Naive thymus-derived CD4-positive, alpha-beta T cell (primary cell): ENCODE measurements at places on chromosomes 1 and 21. TPM values are rescaled to one million over a fixed set of nuclear protein-coding genes. Genes with fewer than 3 reads are reported as not detected.

The ST6GALNAC3 gene
- 2.4 TPM for total RNA-seq

DNA sequence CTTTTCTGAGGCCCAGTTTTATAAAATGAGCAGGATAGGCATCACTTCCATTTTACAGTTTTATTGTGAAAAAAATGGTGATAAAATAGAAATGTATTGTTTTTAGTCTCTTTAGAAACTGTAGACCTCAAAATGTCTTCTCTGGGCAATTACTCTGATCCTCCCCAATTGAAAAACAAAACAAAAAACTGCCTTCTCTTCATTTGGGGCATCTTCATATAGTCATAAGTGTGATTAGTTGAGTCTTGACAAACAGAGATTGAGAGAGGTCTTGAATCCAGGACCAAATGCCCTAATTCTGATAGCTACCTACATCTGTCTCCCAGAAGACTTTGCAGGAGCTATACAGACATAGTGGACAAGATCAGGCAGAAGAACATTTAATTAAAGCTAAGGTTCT lies 62.9 kb downstream of the LRRC8C start:
- DNase-seq = no peak
- H3K27me3 ChIP-seq = no peaks in the 10 kb centered on the region
- H3K4me1 ChIP-seq = peaks cover 72% of the 10 kb centered on the region
- H3K27ac ChIP-seq = peak overlapping the region; percentile 19

DNA sequence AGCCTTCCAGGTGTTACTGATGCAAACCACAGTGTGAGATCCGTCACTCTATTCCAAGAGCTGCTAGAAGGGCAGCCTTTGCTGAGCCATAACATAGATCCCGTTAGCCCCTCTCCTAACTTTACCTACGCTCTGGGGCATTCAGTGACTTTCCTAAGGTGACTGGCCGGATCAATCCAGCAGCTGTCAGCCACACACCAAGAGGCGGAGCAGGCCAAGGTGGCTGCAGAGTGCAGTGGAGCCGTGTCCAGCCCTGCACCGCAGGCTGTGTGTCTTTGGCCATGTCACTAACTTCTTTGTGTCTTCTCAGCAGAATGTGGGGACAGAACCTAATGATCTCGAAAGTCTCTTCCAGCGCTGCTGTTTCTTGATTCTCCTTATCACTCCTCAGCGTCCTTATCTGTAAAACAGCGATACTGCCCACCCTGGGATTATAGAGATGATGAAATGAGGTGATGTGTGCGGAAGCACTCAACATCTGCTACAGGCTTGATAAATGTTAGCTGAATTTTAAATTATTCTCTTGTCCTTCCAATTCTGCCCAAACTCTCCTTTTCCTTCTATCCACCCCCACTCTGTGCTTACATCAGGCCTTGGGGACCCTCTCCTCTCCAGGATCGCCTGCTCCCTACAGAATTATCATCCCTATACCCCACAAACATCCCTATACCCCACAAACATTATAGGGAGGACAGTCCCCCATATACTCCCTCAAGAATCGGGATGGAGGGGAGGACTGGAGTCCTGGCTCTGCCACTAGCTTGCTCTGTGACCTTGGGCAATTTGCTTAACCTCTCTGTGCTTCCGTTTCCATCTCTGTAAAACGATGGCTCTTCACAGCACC lies 25.8 kb upstream of the LRRN2 start:
- H3K27me3 ChIP-seq = no peaks in the 10 kb centered on the region
- no peak for DNase-seq
- H3K36me3 ChIP-seq = no peaks in the 10 kb centered on the region
- H3K4me1 ChIP-seq = no peaks in the 10 kb centered on the region
- H3K4me3 ChIP-seq = no peak overlapping the region

DNA sequence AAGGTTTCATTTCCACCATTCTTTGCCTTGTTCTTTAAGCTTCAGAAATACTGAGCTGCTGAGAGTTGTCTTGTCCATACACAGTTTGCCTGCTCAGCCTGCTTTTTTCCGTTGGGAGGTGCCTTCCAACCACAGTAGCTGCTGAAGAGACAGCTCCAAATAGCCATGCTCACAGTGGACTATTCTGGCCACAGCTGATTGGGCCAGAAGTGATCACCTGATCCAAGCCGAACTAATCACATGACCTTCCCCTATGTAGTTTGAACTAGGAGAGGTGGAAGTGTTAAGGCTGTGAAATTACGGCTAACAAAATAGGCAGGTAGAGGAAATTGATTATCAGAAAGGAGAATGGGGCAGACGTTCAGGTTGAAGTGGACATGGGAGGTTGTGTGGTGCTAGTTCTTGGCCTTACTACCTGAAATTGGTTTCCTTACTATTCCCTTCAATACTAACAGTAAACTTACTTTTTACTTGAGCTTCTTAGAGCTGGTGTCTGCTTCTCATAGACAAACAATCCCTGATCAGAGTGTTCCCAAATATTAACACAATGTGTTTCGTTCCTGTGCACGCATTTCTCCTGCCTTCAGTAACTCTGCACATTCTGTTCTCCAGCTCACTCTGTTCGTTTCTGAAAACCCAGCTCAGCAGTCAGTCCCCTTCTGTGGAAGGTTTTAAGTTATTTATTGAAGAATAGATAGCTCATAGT lies 136.1 kb downstream of the RWDD3 start:
- no peaks in the 10 kb centered on the region for H3K36me3 ChIP-seq
- no peaks in the 10 kb centered on the region for H3K4me1 ChIP-seq
- H3K27me3 ChIP-seq = no peaks in the 10 kb centered on the region
- no peak overlapping the region for H3K27ac ChIP-seq
- no peak for DNase-seq
- H3K4me3 ChIP-seq = no peak overlapping the region

GRCh38 chr1:212260557-212261355 lies 24.5 kb upstream of the PPP2R5A start:
- no peak overlapping the region for H3K27ac ChIP-seq
- peaks cover 16% of the 10 kb centered on the region for H3K4me1 ChIP-seq
- H3K4me3 ChIP-seq = no peak overlapping the region
- no peak for DNase-seq
- no peaks in the 10 kb centered on the region for H3K27me3 ChIP-seq

DNA sequence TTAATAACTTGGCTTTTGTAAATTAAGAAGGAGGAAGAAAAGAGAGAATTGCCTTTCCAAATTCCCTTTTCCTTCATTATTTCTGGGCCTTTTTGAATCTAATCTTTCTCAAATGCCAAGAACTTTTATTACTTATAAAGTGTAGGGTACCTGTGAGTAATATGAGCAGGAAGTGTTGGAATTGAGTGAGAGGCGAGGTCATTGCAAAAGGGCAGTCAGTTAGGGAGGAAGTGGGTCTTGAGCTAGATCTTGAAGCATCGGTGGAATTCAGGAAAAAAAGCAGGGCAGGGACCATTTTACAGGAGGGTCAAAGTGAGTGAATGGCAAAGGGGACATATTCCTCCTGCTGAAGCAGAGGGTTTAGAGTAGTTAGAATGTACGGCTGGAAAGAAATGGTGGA lies 23.4 kb downstream of the DDI2 start:
- peaks cover 25% of the 10 kb centered on the region for H3K36me3 ChIP-seq
- DNase-seq = no peak
- no peak overlapping the region for H3K4me3 ChIP-seq
- H3K4me1 ChIP-seq = no peaks in the 10 kb centered on the region
- H3K27me3 ChIP-seq = no peaks in the 10 kb centered on the region

GRCh38 chr1:81799939-81800694 lies 617 bp upstream of the ADGRL2 start:
- H3K36me3 ChIP-seq = no peaks in the 10 kb centered on the region
- no peak overlapping the region for H3K27ac ChIP-seq
- H3K27me3 ChIP-seq = no peaks in the 10 kb centered on the region

- no peaks in the 10 kb centered on the region for H3K27me3 ChIP-seq
- no peak overlapping the region for H3K27ac ChIP-seq
- no peak overlapping the region for H3K4me3 ChIP-seq
- no peaks in the 10 kb centered on the region for H3K4me1 ChIP-seq
- H3K36me3 ChIP-seq = no peaks in the 10 kb centered on the region
Measured at GRCh38 chr1:4261327-4261726, 361.3 kb upstream of the C1orf174 start.

DNA sequence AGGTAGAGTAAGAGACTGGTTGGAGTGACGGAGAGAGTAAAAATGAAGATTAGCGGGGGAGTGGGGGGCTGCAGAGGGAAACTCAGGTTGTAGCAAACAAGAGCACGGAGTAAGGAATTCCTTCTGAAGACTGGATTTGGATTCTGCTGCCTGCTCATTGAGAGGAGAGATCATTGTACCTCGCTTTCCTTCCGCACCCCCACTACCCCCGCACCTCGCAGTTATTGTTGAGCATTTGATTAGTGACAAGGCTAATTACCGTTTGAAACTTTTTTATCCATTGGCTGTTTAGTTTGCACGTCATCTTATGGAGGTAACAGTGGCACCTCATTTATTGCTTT lies 463 bp downstream of the PRPF3 start:
- H3K4me3 ChIP-seq = peak overlapping the region; percentile 97
- no peaks in the 10 kb centered on the region for H3K27me3 ChIP-seq
- peaks cover 22% of the 10 kb centered on the region for H3K36me3 ChIP-seq
- peak overlapping the region; percentile 76 for H3K27ac ChIP-seq
